Activated CD8-positive, alpha-beta memory T cell treated with anti-CD3 and anti-CD28 coated beads, Interleukin-2, amount 50 U/mL, for 48 hours (primary cell): ENCODE measurements at places on chromosomes 6 and 20.

- DNase-seq = no peak
Observed at GRCh38 chr6:169387809-169388383, 134.2 kb upstream of the THBS2 start.

- DNase-seq = no peak
Observed at GRCh38 chr6:110938171-110938570, 20.3 kb upstream of the GTF3C6 start.

GRCh38 chr20:21173485-21173884 is 47.6 kb downstream of the KIZ start:
- no peak for DNase-seq

DNA sequence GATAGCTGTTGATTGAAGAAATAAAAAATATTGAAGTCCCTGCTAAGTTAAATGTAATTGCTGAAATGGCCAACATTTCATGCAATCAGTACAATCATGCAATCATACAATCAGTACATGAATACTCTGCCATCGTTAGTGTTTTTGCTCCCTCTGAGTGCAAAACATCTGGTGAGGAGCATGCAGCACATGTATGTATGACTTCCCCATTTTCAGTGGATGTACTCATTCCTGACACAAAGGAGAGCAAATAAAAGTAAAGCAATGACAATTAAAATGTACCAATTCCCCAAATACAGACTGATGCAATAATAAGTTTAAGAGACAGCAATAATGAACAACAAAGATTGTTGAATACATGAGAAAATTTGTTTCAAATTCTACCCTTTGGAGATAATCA is 140.7 kb downstream of the PLCB1 start:
- DNase-seq = no peak

- no peak for DNase-seq
Observed at GRCh38 chr6:140185991-140186390, 811.5 kb upstream of the CITED2 start.

DNA sequence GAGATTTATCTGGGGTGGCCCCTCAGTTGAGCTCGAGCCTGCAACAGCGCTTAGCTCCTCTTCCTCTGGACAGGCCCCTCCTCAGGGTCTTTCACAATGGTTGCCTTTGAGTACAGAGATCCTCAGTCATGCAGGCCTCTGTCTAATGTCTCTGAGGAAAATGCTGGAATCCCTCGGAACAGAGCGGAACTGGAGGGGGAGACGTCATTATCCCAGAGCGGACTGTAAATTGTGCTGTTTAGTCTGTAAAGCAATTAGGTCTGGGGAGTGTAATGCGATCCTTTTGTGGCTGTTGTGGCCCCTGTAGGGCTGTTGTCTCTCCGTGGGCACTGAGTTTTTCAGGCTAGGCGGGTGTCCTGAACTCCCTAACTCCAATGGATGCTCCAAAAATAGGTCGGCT is 15.0 kb upstream of the DAAM2 start:
- DNase-seq = no peak

DNA sequence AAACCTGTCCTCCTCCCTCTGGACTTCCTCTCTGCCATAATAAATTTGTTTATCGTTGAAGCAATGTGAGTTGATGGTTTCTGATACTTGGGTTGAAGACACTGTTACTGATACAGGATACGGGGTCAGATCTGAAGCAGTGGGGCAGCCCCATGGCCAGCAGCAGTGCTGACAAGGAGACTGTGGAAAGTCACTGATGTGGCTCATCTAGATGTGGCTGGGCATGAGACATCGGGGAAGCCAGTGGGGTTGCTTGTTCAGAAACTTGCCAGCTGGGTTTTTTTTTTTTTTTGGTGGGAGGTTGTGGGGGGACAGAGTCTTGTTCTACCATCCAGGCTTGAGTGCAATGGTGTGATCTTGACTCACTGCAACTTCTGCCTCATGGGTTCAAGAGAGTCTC is 2.6 kb upstream of the BPI start:
- no peak for DNase-seq

- DNase-seq = no peak
Observed at GRCh38 chr20:57243480-57244220, 22.8 kb downstream of the BMP7 start.
